Thoracic aorta (tissue), 2 donors: ENCODE measurements at places on chromosomes 16 and 17.

GRCh38 chr17:76543826-76544545, 4.1 kb downstream of the PRCD start:
- no peak overlapping the region for H3K27ac ChIP-seq
- peaks cover 11% of the 10 kb centered on the region for H3K4me1 ChIP-seq
- H3K4me3 ChIP-seq = no peak overlapping the region
- no peaks in the 10 kb centered on the region for H3K27me3 ChIP-seq

DNA sequence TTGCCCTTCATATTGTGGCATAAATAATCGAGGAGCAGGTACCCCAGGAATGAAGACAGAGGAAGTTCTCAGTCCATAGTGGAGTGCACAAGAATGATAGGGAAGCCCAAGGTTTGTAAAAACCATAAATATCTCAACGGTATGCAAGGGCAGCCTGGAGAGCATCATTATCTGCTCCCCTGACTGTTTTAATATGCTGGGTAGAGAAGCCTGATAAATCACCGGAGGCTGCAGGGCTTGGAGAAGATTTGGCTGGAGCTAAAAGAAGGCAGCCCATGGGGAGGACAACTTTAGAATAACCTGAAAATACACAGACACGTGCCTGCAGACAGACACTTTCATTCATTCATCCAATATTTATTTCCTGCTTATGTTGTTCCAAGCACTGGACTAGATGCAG, 205.2 kb upstream of the RPL38 start:
- no peaks in the 10 kb centered on the region for H3K4me1 ChIP-seq
- H3K27me3 ChIP-seq = no peaks in the 10 kb centered on the region
- H3K4me3 ChIP-seq = no peak overlapping the region
- no peak for DNase-seq

DNA sequence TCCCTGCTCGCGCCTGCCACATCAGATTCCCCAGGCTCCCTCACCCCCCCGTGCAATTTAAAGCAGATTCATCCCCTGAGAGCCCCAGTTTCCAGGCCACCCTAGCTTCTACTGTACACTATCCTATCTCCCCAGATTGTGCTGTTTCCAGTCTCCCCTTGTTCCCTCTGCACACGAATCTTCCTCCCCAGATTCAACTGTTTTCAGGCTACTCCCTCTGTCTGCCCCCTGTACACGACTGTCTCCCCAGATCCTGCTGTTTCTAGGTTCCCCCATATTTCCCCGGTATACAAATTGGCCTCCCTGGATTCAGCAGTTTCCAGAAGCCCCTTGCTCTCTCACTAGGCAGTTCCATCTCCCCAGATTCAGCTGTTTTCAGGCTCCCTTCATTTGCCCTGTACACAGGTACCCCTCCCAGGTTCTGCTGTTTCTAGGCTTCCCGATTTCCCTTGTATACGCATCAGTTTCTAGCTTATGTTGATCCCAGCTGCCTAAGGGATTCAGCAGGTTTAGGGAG, 22.9 kb downstream of the COPZ2 start:
- no peak overlapping the region for H3K4me3 ChIP-seq
- H3K4me1 ChIP-seq = peaks cover 28% of the 10 kb centered on the region
- no peaks in the 10 kb centered on the region for H3K27me3 ChIP-seq

DNA sequence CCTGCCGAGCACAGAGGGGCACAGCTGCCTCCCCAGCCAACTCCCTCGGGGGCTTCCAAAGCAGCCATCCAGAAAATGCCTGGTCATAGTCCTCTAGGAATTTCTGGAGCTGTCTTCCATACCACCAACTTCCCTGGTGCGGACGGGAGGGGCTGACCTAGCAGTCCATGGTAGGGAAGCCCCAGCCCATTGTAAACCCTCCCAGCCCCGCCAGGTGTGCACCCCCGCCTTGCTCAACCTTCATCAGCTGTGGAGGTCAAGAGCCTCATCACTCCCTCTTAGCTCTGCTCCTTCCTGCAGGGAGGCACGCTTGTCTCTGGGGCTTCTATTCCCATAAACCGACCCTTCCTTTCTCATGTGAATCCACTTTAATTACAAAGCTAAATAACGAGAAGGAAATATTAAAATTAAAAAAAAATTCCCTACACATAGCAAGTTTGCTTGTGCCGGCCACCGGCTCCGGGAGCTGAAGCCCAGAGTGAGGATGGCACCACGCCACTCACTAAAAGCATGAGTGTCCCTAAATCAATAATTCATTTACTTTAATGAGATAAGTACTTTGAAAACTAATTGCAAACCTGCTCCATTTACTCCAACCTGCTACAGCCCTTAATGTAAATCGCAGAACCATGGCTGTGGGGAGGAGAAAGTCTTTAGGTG, 181.4 kb downstream of the ENGASE start:
- H3K27ac ChIP-seq = no peak overlapping the region
- no peaks in the 10 kb centered on the region for H3K27me3 ChIP-seq
- H3K4me1 ChIP-seq = no peaks in the 10 kb centered on the region
- no peak overlapping the region for H3K4me3 ChIP-seq

DNA sequence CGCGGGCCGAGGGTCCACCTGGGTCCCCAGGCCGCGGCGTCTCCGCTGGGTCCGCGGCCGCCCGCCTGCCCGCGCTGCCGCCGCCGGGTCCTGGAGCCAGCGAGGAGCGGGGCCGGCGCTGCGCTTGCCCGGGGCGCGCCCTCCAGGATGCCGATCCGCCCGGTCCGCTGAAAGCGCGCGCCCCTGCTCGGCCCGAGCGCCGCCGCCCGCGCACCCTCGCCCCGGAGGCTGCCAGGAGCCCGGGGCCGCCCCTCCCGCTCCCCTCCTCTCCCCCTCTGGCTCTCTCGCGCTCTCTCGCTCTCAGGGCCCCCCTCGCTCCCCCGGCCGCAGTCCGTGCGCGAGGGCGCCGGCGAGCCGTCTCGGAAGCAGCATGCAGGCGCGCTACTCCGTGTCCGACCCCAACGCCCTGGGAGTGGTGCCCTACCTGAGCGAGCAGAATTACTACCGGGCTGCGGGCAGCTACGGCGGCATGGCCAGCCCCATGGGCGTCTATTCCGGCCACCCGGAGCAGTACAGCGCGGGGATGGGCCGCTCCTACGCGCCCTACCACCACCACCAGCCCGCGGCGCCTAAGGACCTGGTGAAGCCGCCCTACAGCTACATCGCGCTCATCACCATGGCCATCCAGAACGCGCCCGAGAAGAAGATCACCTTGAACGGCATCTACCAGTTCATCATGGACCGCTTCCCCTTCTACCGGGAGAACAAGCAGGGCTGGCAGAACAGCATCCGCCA, 504 bp downstream of the FOXC2 start:
- peak overlapping the region; percentile 97 for H3K27ac ChIP-seq
- H3K27me3 ChIP-seq = no peaks in the 10 kb centered on the region
- H3K4me1 ChIP-seq = no peaks in the 10 kb centered on the region
- no peak for DNase-seq

DNA sequence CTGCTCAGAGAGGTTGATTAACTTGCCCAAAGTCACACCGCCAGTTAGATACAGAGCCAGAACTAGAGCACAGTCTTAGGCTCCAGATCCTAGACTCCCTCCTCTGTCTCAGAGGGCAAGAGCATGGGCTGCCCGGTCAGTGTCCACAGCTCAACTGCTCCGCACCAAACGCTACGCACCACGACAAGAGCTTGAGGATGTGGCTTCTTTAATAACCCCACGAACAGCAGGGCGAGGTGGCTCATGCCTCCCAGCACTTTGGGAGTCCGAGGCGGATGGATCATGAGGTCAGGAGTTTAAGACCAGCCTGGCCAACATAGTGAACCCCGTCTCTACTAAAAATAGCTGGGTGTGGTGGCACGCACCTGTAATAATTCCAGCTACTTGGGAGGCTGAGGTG, 21.4 kb downstream of the FA2H start:
- no peak overlapping the region for H3K4me3 ChIP-seq
- no peak overlapping the region for H3K27ac ChIP-seq
- H3K27me3 ChIP-seq = no peaks in the 10 kb centered on the region
- no peaks in the 10 kb centered on the region for H3K36me3 ChIP-seq
- H3K4me1 ChIP-seq = no peaks in the 10 kb centered on the region

DNA sequence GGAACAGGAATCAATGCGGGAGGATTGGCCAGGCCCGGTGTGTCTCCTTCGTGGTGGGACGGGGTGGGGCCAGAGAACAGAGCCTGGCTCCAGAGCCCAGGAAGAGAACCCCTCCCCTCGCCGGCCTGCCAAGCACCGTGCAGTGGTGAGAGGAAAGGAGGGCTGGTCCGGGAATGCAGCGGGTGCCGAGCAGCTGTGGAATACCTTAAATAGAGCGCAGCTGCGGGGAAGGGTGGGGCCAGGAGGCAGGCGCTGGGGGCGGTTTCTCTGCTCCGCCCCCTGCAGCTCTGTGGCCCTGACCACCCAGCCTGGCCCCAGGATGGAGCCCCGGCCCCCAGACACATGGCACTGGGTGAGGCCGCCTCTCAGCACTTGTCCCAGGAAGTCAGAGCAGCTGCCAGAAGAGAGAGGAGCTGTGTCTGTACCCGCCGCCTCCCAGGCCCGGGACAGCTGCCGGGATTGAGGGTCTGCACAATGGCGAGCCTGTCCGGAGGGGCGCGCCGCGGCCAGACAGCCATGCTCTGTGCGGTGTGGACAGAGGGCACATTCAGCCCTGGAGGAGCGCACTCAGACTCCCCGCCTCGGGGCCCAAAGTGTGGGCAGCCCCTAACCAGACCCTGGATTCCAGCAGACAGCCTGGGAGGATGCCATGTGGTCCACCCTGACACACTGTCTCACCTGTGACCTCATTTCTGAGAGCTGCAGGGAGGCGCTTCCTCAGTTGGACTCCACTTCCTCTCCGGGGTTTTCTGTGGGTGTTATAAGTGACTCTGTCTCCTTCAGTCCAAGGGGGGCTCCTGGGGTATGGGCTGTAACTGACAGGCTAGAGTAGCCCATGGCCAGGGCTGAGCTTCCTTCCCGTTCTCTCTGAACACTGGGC, 268.8 kb downstream of the SEC14L1 start:
- no peaks in the 10 kb centered on the region for H3K27me3 ChIP-seq
- peak; percentile 71 for DNase-seq

GRCh38 chr16:78175287-78175686, 75.8 kb downstream of the WWOX start:
- no peak overlapping the region for H3K27ac ChIP-seq
- no peaks in the 10 kb centered on the region for H3K4me1 ChIP-seq
